ENCODE measurements at places on chromosomes 6 and 20. TPM values are rescaled to one million over a fixed set of nuclear protein-coding genes. Genes with fewer than 3 reads are reported as not detected.

LTA gene
- not detected for total RNA-seq

TFAP2C gene
- not detected for total RNA-seq

PERP gene
- total RNA-seq = 12.8 TPM

LINC00237 gene
- total RNA-seq = not detected

PRDM13 gene
- total RNA-seq = not detected

NKX2-2 gene
- total RNA-seq = not detected

TTK gene
- total RNA-seq = 0.51 TPM

PPP1R3G gene
- total RNA-seq = 3.3 TPM

HSPA1L gene
- 3.1 TPM for total RNA-seq

EXOC2 gene
- total RNA-seq = 41.6 TPM

METTL24 gene
- total RNA-seq = 2.6 TPM

SSTR4 gene
- not detected for total RNA-seq

SIM1 gene
- total RNA-seq = not detected

ANGPT4 gene
- under 0.01 TPM for total RNA-seq

PROCR gene
- 46.0 TPM for total RNA-seq

DYNLT2 gene
- 1.0 TPM for total RNA-seq

FNDC1 gene
- total RNA-seq = under 0.01 TPM

TULP4 gene
- total RNA-seq = 88.2 TPM

CLIC5 gene
- not detected for total RNA-seq

PLCG1 gene
- total RNA-seq = 63.9 TPM

UFL1 gene
- 29.0 TPM for total RNA-seq

SLC4A11 gene
- total RNA-seq = 0.51 TPM

RAB44 gene
- total RNA-seq = under 0.01 TPM

SYCP2 gene
- total RNA-seq = 0.51 TPM

Data from fibroblast of lung (primary cell).